ENCODE measurements at places on chromosomes 3 and 15.

GRCh38 chr3:153370680-153371079 lies 208.7 kb downstream of the RAP2B start:
- DNase-seq, result no peak

GRCh38 chr15:70199124-70199482 lies 101.4 kb upstream of the TLE3 start:
- no peak for DNase-seq

- peak; percentile 16 for DNase-seq
Measured at GRCh38 chr3:50675179-50676030, 678 bp downstream of the DOCK3 start.

DNA sequence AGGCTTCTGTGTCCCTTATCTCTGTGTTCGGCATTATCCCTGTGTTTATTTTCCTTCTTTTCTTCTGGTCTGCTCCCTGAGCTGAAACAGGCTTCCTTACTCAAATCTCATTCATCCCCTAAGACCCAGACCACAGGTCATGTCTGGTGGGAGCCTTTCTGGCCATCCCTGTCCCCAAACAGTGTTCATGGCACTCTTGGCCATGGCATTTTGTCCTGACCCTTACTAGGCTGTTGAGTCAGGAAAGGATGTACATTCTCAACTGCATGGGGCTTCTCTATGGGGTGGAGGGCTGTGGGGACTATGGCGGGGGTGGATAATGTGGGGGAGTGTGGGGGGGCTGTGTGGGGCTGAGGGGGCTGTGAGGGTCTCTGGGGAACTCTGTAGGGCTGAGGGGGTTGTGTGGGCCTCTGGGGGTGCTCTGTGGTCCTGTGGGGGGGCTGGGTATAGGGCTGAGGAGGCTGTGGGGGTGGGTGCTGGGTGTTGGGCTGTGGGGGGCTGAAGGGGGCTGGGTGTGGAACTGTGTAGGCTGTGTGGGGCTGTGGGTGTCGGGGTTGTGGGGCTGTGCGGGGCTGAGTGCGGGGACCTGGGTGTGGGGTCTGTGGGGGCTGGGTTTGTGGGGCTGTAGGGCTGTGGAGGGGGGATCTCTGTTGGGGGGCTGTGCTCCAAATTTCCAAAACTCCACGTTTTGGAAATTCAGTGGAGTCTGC lies 64.3 kb downstream of the KLF13 start:
- DNase-seq, result no peak

- no peak for DNase-seq
Measured at GRCh38 chr15:85327820-85328219, 52.6 kb upstream of the AKAP13 start.

DNA sequence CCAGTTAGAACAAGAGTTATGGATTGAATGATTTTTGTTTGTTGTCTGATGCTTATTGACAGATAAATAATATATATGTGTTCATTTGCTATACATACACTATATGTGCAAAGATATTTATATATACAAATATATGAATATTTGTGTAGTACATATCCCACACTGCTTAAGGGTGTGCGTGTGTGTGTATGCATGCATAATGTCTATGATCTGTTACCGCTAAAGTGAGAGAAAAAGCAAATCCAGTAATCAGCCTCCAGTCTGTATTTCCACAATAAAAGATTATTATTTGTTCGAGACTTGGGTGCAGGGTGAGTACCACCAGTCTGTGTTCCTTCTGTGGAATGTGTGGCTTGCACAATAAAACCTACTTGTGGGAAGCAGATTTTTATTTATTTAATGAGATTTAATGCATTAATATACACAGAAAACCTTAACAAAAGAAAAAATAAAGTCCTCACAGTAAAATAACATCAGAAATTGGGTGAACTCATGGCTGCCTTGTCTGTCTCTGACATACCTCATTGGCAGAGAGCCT lies 366.0 kb upstream of the TBL1XR1 start:
- no peak for DNase-seq

GRCh38 chr3:49841806-49842205 lies 14.6 kb downstream of the TRAIP start:
- no peak for DNase-seq

- no peak for DNase-seq
Measured at GRCh38 chr15:58506783-58507668, 75.2 kb downstream of the LIPC start.
